ENCODE measurements at places on chromosomes 6 and 20.

DNA sequence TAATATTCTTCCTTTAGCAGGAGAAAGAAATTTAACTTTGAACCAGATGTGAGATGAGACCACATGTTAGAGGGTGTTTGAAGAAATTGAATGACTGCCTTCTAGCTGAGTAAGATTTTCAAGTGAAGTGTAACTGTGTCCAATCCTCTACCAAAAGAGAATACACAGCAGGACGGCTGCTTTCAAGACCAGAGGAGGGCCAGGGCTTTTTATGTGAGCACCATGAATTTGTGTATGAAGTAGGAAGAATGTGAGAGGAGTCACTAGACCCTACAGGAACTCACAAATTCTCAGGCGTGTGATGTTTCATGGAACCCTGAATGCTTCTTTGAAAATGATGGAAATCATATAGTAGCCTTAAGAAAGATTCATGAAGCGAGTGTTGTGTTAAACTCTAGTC is 56.8 kb upstream of the SPACA1 start:
- no peak for DNase-seq

DNA sequence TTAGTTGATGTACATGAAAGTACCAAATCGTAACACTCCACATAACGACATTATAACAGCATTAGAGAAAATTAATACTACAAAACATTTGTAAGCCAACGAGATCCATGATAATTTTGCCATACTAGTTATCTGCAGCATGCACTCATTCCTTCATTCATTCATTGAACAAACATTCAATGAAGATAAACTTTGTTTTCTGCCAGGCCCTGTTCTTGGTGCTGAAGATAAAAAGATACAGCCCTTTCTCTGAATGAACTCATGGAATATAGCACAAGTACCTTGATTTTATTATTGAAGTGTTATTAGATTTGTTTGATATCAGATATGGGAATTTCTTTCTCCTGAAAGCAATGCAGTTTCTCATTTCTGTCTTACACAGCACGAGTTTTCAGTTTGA is 524.0 kb downstream of the TFAP2A start:
- no peak for DNase-seq

GRCh38 chr6:69852706-69853105 is 13.7 kb upstream of the COL19A1 start:
- DNase-seq: no peak

- DNase-seq: no peak
These were observed 20.2 kb downstream of the SHLD1 start for GRCh38 chr20:5770231-5770986.

GRCh38 chr6:164087870-164088269 is 673.4 kb downstream of the QKI start:
- DNase-seq: no peak
